Nephron progenitor cell (in vitro differentiated cells): ENCODE measurements at places on chromosomes 4 and X.

DNA sequence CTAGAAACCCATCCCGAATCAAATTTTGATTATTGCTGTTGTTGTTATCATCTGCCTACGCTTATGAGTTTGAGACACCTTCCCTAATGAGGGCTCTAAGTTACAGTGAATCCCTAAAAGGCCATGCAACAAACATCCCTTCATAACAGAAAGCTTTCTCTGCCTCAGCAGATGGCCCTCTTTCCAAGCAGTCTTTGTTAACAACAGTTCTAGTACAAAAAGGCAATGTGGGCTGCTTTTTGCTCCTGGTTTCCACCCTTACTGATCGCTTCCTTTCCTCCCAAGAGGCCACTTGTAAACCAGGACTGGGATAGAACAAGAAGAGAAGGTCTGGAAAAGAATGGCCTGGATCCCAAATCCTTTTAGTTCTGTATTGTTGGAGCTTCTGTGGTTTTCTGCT is 24.2 kb downstream of the GPC4 start:
- no peak for DNase-seq

- no peak for DNase-seq
Observed at GRCh38 chrX:117532339-117532738, 584.3 kb downstream of the KLHL13 start.

GRCh38 chr4:91590260-91590659 is 713.5 kb upstream of the GRID2 start:
- DNase-seq = no peak

DNA sequence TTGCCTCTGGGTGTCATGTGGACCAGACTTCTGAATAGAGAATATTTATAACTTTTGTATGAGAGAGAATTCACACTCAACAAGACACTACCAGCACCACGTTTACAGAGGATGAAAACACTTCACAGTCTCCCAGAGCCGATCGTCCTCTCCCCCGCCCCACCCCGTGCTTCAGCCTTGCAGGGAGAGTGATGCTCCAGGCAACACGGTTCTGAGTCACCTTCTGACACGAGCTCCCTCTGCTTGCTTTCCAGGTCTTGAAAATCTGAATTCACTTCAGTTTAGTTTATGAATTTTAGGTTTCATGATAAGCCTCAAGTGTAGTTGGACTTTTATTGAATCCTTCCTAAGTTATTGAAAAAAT is 59.8 kb downstream of the CPLX1 start:
- no peak for DNase-seq

DNA sequence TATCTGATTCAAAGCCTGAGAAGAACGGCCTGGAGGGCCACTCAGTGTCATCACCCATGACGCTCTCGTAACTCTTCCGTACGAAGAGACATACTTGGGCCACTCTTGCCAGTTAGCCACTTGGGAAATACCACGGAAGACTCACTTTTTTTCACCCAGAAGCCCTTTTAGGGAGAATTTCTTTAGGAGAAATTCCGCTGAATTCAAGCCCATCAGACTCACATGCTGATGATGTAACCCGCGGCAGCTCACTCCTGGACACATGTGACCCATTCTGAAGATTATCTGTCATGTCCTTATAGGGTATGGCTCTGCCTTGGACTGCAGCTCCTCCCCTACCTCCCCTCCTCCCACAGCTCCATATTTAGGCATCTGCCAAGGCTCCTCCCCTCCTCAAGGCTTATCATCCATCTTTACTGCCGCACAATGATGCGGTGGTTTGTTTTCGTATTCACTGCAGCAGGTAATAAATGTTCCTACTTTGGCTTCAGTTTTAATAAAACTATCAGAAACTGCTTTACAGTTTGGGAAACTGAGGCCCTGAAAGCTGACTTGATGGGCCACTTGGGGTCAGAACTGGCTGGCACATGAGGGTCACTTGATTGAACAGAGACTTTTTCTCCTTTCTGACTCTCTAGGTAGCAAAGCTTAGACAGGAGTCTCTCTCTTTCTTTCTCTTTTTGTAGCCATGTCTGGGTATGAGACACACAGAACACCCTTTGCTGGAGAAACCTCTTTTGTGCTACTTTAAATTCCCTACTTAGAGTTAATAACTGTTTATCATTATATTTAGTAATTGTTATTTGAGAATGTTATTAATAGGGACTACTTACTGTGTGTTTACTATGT is 42.1 kb downstream of the RHOH start:
- no peak for DNase-seq

GRCh38 chrX:11395859-11396258 is 102.6 kb downstream of the AMELX start:
- DNase-seq = no peak

DNA sequence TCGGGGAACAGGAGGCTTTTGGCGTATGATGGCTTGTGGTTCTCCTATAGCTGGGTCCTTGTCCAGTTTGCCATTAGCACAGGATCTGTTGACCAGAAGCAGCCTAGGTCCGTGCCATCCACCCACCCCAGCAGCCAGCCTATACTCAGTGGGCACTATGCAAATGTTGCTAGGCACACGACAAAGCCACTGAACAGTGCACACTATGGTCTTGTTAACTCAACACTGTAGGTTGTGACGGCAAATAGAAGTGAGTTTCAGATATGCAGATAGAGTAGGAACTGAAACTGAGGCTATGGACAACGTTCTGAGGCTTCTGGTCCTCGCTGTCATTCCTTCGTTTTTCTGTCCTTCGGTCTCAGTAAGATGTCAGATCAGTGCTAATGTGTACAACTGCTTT is 541.3 kb upstream of the TENM3 start:
- DNase-seq = no peak
